ENCODE measurements at places on chromosomes 7 and 10.

DNA sequence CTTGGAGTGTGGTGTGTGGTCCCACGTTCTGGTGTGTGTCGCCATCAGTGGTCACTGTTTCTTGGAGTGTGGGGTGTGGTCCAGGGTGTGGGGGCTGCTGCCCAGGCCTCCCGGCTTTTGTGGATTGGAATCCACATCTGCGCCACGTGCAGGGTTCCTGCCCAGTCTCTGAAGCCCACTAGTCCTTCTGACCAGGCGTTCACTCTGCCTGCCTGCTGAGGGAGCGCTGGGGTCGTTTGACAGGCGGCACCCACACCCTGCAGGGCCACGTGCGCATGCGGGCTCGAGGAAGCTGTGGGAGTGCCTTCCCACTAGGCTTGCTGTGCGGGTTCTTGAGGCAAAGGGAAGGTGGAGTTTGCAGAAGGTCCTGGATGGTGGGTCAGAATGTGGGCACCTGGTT is 51.4 kb downstream of the INPP5A start:
- DNase-seq: no peak

- no peak for DNase-seq
These were observed 36.4 kb upstream of the HERPUD2 start for GRCh38 chr7:35731349-35731748.

DNA sequence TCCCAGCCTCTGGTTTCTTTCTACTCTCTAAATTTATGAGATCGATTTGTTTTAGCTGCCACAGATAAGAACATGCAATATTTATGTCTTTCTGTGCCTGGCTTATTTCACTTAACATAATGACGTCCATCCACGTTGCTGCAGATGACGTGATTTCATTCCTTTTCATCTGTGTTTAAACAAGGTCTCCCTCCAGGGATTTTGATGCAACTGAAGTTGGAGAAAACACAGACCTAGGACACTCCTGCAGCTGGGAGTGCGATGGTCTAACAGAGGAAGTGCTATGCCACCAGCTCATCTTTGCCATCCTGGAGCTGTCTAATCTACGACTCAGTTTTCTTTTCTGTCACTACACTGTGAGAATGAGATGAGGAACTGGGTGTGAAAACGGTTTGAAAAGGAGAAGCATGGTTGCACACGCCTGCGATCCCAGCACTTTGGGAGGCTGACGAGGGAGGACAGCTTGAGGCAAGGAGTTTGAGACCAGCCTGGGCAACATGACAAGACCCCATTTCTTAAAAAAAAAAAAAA is 1.5 kb upstream of the KCTD7 start:
- DNase-seq: peak; percentile 39

DNA sequence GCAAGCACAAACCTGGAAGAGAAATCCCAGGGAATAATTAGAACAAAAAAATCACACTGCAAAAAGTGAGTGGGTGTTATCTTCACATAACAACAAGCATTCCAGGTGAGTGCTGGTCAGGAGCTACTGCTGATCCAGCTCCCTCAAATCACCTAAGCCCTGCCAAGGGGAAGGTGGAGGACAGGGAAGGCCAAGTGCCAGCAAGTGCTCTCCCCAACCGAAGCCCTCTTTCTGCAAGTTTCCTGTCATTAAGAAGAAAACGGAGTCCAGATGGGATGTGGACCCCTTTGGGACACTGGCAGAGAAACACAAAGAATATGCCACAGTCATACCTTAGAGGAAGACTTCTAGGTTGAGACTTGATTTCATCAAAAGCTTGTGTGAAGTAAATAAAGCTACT is 933.0 kb upstream of the ZNF722 start:
- DNase-seq: no peak

DNA sequence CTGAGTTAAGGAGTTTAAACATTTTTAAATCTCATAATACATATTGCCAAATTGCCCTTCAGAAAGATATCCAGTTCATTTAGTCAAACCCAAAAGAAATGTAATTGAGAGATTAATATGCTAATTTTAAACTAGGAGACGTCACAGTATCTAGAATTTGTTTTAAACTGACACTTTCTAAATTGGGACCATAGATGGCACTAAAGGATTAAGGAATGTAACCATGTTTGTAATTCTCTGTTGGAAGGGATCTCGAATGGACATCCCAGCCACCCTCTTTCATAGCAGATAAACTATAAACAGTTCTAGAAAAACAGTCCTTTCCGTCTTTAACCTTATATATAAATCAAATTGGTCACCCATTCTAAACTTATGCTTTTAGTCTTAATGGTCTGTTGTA is 30.0 kb upstream of the SAMD9L start:
- no peak for DNase-seq

DNA sequence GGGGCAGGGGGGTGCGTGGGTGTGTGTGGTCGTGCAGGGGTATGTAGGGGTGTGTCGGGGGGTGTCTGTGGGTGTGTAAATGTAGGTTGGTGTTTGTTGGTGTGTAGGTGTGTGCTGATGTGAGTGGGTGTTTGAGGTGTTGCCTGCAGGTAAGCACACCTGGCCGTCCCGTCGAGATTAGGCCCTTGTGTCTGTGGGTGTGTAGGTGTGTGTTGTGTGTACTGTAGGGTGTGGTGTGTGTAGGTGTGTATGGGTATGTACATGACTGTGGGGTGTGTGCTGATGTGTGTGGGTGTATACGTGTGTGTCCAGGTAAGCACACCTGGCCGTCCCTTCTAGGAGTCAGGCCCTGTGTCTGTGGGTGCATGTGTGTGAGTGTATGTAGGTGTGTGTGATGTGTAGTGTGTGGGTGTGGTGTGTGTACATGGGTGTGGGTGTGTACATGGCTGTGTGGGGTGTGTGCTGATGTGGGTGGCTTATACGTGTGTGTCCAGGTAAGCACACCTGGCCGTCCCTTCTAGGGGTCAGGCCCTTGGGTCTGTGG is 15.8 kb downstream of the FAM20C start:
- DNase-seq: no peak

GRCh38 chr10:70539471-70539870 is 60.9 kb downstream of the PALD1 start:
- DNase-seq: no peak

DNA sequence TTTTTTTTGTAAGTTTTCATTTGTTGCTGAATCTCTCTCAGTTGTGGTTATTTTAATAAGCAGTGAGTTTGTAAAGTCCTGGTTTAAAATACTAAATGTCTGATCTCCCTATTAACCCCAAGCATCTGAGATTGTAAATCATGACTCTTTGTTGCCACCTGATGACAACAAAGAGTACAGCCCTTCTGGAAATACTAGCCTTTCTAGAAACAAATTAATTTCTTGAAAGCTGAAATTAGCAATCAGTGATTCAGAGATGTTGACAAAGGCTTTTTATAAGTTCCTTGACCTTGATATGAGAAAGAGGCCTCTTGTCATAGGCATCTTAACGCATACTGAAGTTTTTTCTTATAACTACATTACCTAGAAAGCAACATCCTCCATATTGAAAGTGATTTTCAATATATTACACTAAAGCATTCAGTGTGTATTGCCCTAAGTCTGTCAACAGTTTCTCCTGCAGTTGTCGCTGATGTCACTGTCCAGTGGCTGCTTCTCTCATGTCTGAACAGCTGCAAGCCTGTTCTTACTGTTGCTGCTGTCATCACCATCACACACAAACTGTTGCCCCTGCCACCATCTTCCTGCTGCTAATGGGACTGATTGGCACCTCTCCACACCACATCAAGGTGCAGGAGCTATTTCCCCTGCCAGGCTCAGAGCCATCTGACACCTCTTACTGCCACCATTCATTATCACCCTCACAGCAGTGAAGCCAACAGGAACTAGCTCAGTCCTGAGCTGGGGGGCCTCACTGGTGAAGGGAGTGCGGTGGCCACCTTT is 95.1 kb upstream of the LRGUK start:
- DNase-seq: no peak

- DNase-seq: no peak
These were observed 50.0 kb upstream of the ITGB8 start for GRCh38 chr7:20280475-20281351.

DNA sequence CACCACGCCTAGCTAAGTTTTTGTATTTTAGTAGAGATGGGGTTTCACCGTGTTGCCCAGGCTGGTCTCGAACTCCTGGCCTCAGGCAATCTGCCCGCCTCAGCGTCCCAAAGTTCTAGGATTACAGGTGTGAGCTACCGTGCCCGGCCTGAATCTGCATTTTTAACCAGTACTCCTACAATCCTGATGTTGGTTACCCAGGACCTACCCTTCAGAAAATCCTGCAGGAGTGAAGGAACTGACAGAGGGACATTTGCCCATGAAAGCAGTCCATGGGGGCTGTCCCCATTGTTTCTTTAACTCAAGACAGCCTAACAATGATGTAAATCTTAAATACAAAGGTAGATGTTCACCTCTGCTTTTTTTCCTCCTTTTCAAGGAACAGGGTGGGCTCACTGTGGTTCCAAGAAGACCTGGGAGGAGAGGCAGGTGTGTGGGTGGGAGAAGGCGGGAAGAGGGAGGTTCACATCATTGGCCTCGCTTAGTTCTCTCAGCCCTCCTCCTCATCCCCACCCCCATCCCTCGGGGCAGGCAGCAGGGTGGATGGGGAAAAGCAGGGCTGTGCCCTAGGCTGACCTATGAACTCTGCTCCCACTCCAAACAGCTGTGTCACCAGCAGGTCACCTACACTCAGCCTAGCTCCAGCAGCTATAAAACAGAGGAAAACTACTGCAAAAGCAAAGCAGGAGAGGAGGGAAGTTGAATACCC is 13.5 kb downstream of the LRRC20 start:
- DNase-seq: peak; percentile 88

GRCh38 chr10:125742465-125742864 is 23.0 kb downstream of the EDRF1 start:
- no peak for DNase-seq

DNA sequence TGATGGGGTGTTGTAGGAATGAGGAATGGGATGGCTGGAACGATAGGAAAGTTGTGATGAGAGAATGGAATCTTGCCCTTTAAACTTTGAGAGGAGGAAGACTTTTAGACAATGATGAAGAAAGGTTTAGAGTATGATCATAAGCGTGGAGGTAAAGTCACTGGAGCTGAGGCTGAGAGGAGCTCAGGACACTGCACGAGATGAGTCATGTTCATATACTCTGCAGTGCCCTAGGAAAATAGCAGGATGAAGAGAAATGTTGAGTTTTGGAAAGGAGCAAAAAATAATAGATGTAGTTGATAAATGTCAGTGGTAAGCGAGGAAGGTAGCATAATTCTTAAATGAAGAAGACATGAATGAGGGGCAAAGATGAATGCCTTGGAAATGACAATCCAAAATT is 28.3 kb upstream of the CUL1 start:
- no peak for DNase-seq

- DNase-seq: peak; percentile 60
These were observed 750.2 kb upstream of the IGFBP3 start for GRCh38 chr7:46671108-46671769.

DNA sequence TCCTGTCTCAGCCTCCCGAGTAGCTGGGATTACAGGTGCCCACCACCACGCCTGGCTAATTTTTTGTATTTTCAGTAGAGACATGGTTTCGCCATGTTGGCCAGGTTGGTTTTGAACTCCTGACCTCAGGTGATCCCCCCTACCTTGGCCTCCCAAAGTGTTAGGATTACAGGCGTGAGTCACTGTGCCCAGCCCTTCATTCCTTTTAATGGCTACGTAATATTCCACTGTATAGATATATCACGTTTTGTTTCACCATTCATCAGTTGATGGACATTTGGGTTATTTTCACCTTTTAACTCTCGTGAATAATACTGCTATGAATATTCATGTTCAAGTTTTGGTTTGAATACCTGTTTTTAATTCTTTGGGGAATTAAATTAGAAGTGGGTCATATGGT is 44.6 kb upstream of the CYCS start:
- DNase-seq: no peak

DNA sequence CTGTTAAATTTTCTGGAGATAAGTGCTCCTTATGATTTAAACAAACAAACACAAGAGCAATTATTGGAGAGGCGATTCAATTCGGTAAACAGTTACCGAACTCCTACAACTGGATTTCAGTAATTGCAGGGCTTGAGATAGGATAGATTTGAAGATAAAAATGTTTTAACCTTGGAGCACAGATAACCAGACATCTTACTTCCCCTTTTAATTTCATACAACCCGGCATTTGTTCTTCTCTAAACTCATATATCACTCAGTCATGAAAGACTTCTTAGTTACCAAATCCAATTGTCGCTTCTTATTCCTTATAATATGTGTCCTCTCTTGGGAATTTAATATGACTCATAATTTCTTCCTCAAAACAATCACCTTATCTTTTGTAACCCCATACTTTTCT is 235.9 kb upstream of the CSTF2T start:
- DNase-seq: no peak

GRCh38 chr10:14508725-14509124 is 178.0 kb upstream of the FRMD4A start:
- DNase-seq: no peak

DNA sequence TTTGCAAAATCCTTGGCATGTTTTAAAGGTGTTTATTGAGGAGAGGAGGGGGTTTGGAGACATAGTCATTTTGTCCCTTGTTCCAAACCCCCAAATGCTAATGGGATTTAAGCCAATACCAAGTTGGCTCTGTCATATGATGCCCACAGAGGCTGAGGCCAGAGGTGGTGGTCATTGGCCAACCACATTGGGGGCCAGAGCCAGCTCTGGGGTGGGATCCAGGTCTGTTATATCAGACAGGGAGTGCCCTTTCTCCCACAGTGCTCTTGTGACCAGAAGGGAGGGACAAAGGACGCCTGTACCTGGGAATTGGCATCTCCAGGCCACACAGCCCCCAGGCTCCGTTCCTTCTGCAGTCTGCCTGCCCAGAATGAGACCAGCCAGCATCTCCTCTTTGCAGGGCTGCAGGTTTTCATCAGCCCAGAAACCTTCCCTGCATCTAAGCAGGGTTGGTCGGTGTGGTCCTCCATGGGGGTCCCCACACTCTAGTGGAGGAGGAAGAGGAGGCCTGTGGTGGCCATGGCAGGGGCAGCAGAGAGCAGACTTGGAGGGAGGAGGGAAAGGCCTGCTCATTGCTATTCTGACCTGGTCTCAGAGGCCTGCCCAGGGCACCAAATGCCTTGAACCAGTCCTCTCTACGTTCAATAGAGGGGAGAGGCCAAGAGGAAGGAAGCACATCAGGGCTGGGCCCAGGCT is 17.9 kb downstream of the ADCYAP1R1 start:
- DNase-seq: no peak

DNA sequence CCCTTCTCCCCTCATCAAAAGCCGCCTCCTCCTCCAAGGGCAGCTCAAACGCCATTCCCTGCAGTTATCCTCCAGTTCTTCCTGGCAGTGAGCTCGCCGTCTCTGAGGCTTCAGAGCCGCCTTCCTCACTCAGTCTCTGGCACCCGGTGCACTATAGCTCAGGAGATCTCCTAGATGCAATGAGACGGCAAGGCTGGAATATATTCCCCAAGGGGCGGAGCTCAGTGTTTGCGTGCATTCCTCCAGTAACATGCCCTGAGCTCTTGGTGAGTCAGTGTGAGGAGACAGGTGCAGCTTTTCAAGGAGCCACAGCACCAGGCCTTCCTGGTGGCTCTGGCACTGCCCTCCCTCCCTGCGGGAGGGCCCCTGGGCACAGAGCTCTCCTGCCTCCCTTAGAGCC is 512.6 kb upstream of the FOXK1 start:
- DNase-seq: no peak

DNA sequence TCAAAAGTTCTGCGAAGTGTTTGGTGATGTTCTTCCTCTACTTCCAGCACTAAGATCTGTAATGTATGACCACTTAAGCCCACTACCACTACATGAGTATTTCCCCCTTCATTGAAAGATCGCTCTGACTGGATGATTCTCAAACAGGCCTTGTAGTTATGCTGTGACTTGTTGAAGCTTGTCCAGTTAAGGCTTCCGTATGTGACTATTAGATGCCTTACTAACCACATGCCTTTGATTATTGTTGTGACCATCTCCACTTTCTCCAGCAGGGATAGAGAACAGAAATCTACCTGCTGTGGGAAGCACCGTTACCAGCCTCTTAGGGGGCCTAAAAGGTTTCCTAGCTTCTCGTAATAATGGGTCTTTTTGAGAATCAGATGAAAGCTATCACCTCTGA is 81.1 kb downstream of the NOC3L start:
- DNase-seq: no peak

All from ELF-1 (cell line).